Stimulated activated CD8-positive, alpha-beta memory T cell treated with anti-CD3 and anti-CD28 coated beads, Interleukin-4, amount 100 ng/mL, for 48 hours (primary cell): ENCODE measurements at places on chromosomes 3 and 15.

GRCh38 chr3:144687862-144688261 is 716.2 kb downstream of the DIPK2A start:
- no peak for DNase-seq

DNA sequence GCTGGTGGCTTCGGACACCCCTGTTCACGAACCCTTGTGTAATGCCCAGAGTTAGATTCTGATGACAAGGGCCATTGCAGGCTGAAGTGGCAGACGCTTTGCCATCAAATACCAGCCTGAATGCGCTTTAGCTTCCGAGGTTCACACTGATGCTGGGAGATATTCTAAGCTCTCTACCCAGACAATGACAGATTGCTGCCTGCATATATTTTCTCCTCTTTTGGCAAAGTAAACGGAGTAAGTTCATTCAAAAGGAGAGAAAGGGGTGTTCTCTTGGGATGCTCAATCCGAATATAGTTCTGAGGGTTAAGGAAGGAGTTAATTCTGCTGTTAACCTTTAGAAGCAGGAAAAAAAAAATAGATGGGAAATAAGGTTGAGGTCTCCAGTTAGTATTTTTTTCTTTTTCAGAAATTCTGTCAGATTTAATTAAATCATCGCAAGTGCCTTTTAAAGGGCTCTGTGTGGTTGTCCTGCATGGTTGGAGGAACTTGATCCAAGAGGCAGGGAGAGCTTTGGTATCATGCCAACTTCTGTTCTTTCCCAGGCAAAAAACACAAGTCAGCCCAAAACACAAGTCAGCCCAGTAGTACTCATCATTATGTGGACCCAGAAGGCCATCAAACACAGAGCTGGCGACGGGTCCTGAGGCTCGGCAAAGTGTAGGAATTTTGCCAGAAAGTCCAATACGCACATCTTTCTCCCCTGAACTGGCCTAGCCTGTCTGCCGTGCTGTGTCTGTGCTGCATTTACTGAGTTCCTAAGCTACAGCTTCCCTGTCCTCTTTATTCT is 70.9 kb upstream of the ST8SIA2 start:
- no peak for DNase-seq

DNA sequence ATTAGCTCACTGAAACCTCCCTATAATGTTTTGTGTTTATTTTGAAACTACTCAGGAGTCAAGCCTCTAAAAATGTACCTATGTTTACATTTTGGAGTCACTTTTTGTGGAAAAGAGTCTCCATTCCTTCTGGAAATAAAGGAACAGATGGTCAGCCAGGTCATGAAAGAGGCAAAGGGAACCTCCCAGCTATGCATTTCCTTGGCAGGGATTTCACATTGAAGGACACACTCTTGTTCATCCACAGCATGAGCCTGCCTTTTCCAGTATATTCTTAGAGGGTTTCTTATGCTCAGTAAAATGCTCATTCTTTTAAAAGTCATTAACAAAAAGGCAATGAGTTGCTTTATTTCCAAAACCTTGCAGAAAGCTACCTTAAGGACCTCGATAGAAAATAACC is 20.8 kb downstream of the STAC start:
- DNase-seq = no peak

GRCh38 chr3:12556314-12556689 is 585 bp upstream of the MKRN2 start:
- no peak for DNase-seq
